ENCODE measurements at places on chromosomes 13 and 19. TPM values are rescaled to one million over a fixed set of nuclear protein-coding genes. Genes with fewer than 3 reads are reported as not detected.

Gene FFAR3
- total RNA-seq = not detected

DNA sequence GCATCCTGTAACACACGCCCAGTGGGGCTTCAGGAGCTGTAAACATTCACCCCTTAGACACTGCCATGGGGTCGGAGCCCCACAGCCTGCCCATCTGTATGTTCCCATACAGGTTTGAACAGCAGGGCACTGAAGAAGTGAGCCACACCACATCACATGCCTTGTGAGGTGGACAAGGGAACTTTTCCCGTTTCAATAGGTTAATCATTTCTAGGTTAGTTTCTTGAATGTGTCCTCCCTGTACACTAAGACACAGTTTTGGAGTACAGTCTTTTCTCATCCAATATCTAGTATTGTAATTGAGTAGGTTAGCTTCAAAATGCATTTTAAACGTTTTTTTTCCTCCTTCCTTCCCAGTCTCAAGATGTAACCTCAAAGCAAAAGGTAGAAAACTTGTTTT lies 700.2 kb upstream of the PCDH20 start:
- DNase-seq = no peak

- DNase-seq = no peak
Measured at GRCh38 chr19:50501186-50501567, 9.8 kb downstream of the JOSD2 start.

DNA sequence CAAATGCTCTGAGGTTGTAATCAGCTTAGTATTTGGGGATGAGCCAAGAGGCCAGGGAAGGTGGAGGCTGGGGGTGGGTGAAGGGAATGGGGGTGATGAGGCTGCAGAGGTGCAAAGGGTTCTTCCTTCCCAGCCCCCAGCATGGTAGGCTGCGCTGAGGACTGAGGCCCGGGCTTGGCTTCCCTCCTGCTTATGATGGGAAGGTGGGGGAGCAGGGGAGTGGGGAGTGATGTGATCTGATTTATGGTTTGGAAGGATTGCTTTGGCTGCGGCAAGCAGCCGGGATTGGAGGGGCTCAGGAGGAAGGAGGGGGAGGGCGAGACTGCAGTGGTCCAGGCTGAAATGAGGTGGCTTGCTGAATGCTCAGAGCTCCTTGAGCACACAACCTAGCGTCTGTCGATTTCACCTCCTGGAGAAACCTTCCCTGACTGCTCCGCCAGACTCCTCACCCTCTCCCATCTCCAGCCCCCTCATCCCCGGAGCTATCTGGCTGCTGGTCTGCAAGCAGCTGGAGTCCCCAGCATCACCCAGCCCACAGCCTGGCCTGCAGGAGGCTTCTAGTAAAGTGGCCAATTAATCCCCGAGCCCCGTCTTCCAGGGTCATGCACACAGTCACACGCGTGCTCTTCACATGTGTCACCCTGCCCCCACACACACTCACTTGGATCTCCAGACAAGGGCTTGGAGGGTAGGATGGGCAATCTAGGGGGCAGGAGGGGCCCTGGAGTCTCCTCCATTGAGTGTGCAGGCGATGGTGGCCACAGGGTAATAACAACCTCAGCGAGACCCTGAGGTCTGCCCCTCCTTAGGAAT lies 757 bp upstream of the CLEC11A start:
- DNase-seq = no peak

GRCh38 chr13:50203256-50203941 lies 188.2 kb downstream of the KCNRG start:
- DNase-seq = no peak
